ENCODE measurements at places on chromosomes 5 and 9. TPM values are rescaled to one million over a fixed set of nuclear protein-coding genes. Genes with fewer than 3 reads are reported as not detected.

The FCN2 gene
- total RNA-seq: 7.6 TPM

The TLE4 gene
- 67.3 TPM for total RNA-seq

The AK8 gene
- 1.8 TPM for total RNA-seq

The ANKRD33B gene
- 25.4 TPM for total RNA-seq

The HIGD2A gene
- 94.1 TPM for total RNA-seq

The C1QTNF3 gene
- total RNA-seq: 10.7 TPM

The CDKN2B-AS1 gene
- 2.4 TPM for total RNA-seq

The SLC36A3 gene
- total RNA-seq: not detected

The GARNL3 gene
- total RNA-seq: 9.6 TPM

The NR2F1-AS1 gene
- total RNA-seq: 6.5 TPM

The LMX1B gene
- not detected for total RNA-seq

The FBP2 gene
- total RNA-seq: not detected

The NFIB gene
- total RNA-seq: 56.3 TPM

The FOXD4 gene
- 0.52 TPM for total RNA-seq

The HTR1A gene
- not detected for total RNA-seq

The BHMT gene
- total RNA-seq: not detected

The NTRK2 gene
- total RNA-seq: 4.2 TPM

The DMRT3 gene
- total RNA-seq: not detected

The MAML1 gene
- 31.6 TPM for total RNA-seq

The SPINK13 gene
- total RNA-seq: not detected

The IL9 gene
- not detected for total RNA-seq

The TGFBI gene
- 149 TPM for total RNA-seq

The TLX3 gene
- total RNA-seq: not detected

The TNIP1 gene
- total RNA-seq: 179 TPM

The FAM114A2 gene
- 35.1 TPM for total RNA-seq

The WHRN gene
- total RNA-seq: 29.4 TPM

The FGD3 gene
- 72.6 TPM for total RNA-seq

The MCC gene
- 32.8 TPM for total RNA-seq

The CDH12 gene
- not detected for total RNA-seq

The GFI1B gene
- 1.5 TPM for total RNA-seq

The KIF20A gene
- total RNA-seq: 1.9 TPM

The GRXCR2 gene
- total RNA-seq: not detected

The GMCL2 gene
- total RNA-seq: not detected

The PDGFRB gene
- 97.1 TPM for total RNA-seq

The IRX1 gene
- total RNA-seq: not detected

The ARAP3 gene
- 19.3 TPM for total RNA-seq

The GPX8 gene
- 5.9 TPM for total RNA-seq

The CDH6 gene
- total RNA-seq: 2.7 TPM

The SH3TC2 gene
- 2.5 TPM for total RNA-seq

The IL7R gene
- total RNA-seq: 98.0 TPM

Data from spleen (tissue), 13 donors.